ENCODE measurements at places on chromosomes 11 and 22.

GRCh38 chr11:105613183-105613582, 3.3 kb downstream of the GRIA4 start:
- DNase-seq = no peak

DNA sequence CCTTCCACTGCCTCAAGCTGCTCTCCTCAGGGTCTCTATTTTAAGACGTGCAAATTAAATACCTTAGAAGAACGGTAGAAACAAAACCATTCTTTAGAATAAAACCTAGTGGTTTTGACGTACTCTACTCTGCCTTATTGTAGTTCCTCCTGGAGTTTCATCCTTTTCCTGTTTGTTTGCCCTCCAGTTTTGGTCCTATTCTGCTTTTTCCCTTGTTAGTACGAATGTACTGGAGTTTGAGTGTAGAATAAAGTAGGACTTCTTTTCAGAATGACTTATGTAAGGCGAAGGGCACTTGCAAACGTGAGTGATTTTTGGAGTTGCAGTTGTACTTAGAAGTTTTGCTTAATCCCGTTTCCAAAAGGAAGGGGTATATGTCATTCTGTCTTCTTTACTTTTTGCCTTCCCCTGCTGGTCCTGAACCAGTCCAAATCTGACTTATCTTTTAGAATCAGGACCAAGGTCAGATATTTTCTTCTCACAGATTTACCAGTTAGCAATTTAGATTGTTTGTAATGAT, 1.4 kb downstream of the SIK2 start:
- DNase-seq = peak; percentile 38

DNA sequence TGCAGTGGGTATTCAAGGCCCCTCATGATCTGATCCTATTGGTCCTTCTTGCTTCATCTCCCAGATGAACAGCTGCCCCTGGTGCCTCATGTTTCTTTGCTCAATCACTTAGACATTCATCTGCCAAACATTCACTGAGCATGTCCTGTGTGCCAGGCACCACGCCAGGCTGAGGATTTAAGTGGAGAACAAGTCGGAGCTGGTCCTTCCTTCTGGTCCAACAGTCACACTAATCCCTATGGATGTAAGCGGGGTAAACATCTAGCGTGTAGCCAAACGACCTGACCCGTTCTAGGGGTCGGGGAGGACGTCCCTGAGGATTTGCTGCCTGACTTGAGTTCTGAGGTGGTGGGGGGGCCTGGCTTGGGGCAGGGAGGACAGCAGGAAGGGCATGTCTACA, 21.9 kb downstream of the ZMAT5 start:
- no peak for DNase-seq

DNA sequence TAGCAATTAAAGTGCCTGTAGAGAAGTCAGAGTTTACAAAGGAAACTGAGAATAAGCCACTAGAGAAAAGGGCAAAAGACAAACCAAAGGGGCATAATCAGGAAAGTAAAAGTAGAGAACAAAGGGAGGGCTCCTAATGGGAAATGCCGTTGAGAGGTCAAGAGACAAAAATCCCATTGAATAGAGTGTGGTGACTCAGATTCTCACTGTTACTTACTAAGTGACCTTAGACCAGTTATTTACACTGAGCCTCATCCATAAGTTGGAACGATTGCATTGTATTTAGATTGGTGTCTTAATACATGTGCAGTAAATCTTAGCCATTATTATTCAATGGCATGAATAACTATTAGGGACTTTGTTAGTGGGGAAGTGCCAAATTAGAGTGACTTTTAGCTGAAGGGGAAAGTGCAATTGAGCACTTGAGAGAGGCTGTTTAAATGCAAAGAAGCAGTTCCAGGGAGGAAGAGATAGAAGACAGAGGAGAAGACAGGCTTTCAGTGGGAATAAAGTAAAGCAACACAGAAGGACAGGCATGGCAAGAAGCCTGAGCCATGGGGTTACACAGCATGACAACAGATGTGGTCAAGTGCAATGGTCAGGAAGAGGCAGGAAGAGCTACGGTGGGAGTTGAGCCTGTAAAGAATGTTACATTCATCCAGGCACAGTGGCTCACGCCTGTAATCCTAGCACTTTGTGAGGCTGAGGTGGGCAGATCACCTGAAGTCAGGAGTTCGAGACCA, 82.6 kb downstream of the UBASH3B start:
- DNase-seq = no peak

- no peak for DNase-seq
Measured at GRCh38 chr11:11937957-11938356, 70.5 kb downstream of the DKK3 start.

GRCh38 chr11:120859552-120860295, 164.2 kb upstream of the TBCEL start:
- no peak for DNase-seq

DNA sequence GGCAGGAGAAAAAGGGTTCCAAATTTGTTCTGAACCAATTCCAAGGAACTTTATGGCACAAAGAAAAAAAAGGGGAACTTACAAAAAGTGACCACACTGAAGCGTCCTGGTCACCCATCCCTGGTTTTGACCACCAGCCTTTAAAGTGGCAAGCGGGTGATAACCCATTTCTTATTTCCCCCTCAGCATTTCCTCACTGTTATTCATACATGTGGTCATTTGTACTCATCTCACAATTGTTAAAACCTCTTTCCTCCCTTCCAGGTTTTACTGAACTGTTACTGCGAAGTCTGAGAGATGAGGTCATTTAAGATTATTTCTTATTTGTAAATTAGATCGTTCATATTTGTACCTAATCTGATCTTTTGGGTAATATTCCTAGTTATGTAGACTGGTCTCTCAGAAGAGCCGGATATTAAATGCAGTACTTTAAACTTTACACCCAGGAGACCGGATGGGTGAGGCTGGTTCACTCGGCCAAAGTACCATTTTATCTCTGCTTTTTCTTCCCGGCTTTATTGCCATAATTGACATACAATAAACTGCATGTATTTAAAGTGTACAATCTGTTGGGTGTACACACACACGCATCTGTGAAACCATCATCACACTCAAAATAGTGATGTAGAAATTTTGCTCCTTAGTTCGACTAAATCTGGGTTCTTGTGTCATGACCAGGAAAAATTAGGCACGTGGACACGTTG, 47.0 kb downstream of the CDPF1 start:
- DNase-seq = no peak

DNA sequence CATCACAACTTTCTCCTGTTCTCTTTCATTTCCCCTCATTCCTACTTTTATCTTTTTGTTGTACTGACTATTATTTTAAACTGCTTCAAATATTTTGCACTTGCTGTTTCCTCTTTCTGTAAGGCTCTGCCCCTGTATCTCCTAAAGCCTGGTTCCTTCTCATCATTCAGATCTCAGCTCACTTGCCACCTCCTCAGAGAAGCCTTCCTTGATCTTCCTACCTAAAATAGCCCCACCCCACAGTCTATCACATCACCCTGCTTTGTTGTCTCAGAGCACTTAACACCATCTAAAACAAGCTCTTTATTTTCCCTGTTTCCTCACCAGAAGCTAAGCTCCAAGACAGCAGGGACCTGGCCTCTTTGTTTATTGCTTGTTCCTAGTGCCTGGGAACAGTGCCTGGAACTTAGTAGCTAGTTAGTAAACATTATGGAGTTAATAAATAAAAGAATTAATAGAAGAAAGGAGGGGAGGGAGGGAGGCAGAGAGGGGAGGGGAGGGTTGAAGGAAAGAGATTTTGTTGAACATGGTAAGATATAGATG, 2.5 kb upstream of the STK33 start:
- no peak for DNase-seq

GRCh38 chr11:10413268-10413667, 41.8 kb upstream of the AMPD3 start:
- DNase-seq = no peak

DNA sequence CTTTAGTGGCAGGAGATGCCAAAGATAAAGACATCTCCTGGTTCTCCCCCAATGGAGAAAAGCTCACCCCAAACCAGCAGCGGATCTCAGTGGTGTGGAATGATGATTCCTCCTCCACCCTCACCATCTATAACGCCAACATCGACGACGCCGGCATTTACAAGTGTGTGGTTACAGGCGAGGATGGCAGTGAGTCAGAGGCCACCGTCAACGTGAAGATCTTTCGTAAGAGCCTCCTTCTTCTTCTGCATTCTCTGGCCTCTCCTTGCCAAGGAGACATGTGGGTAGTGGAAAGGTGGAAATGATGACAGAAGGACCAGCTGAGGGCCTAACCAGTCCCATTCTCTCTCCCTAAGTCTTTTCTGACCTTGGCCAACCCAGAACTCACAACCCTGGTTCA, 110.1 kb upstream of the TTC12 start:
- no peak for DNase-seq

- no peak for DNase-seq
Measured at GRCh38 chr22:49925525-49926128, 7.2 kb downstream of the CRELD2 start.

DNA sequence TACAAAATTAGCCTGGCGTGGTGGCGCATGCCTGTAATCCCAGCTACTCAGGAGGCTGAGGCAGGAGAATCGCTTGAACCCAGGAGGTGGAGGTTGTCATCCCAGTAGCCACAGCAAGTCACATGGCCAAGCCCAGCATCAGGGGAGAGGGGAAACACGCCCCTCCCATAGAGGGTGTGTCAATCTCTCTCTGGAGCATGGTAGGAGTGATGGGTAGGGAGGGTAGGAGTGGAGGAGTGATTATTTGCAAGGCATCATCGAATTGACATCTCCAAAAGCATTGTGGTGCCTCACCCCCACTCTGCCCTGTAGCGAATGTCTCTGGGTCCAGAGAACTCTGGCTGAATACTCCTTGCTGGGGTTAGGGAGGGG, 6.1 kb upstream of the SSTR3 start:
- no peak for DNase-seq

GRCh38 chr22:19757140-19757984, 3.2 kb upstream of the TBX1 start:
- DNase-seq = no peak

DNA sequence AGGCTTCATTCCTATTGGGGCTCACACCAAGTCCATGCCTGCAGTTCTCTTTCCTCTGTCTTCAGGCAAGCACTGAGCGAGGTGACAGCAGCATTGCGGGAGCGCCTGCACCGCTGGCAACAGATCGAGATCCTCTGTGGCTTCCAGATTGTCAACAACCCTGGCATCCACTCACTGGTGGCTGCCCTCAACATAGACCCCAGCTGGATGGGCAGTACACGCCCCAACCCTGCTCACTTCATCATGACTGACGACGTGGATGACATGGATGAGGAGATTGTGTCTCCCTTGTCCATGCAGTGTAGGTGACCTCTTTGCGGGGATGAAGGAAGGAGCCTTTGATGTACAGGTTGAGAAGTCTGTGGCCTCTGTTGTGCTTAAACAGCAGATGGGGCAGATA, 11.4 kb upstream of the RRM1 start:
- DNase-seq = no peak

DNA sequence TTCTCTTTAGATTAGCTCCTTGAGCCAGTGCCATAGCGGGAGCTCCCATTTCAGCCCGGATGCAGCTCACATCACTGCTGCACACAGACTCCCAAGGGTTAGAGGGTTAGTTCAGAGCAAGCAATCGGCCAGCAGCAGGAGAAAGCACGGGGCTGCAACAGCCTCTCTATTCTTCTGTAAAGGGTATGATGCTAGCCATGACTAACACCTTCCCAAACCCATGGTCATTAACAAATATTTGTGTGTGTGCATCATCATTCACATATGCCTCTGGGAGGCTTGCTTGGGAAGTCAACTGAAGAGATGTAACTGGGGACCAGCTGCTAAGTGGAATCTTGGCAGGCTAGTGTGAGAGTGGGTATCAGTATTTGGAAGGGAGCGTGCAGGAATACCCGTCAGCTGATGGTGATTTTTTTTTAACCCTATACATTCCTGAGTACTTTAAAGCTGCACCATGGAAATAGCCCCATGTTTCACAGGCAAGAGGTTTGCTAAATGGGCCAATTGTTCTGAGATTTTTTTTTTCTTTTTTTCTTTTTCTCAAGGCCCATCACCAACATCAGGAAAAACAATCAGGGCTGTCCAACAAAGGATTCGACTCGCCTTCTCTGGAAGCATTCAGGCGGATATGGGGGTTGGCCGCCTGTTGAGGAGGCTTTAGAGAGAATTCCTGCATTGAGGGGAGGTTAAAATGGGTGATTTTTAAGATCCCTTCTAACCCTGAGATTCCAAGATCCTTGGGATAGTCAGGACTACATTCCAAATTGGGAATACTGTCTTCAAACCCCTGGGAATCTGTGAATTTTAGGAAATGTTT, 33.2 kb upstream of the CCDC89 start:
- peak; percentile 95 for DNase-seq

DNA sequence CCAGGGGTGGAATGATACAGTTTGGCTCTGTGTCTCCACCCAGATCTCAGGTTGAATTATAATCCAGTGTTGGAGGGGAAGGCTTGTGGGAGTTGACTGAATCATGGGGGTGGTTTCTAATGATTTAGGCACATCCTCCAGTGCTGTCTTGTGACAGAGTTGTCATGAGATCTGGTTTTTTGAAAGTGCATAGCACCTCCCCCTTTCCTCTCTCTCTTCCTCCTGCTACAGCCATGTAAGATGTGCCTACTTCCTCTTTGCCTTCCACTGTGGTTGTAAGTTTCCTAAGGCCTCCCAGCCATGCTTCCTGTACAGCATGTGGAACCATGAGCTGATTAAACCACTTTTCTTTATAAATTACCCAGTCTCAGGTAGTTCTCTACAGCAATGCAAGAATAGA, 45.1 kb downstream of the THAP12 start:
- DNase-seq = no peak

- DNase-seq = peak; percentile 15
Measured at GRCh38 chr22:25564320-25564978, at the start of gene GRK3. Gene GRK3, plus strand, starts transcription at chr22:25564675. Its CDS starts 366 bp downstream, at chr22:25565041.

- no peak for DNase-seq
Measured at GRCh38 chr22:44718418-44718817, 16.4 kb downstream of the PRR5 start.

GRCh38 chr11:118928101-118928869, 2.6 kb upstream of the BCL9L start:
- DNase-seq = peak; percentile 96

DNA sequence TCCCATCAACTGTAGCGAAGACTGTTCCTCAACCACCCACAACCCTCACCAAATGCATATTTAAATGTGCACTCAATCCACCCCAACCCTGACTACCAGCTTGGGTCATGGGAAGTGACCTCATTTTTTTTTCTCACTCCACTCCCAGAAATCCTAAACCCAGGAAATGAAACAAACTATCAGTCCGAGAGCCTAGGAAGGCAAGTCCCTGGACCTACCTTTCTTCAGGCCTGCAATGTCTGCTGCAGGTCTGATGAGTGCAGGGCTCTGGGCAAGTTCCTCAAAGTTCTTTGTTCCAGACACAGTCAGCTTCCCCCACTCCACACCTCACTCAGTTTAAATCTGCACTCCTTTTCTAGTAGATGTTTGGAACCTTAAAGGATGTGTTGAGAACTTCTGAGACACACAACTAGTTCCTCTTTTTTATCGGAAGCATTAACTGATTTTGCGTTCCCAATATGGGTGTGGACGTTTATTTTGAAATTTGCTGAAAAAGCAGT, at the start of gene MS4A4E:
TSS of gene MS4A4E (minus strand) at position 398 of the 500 bp plus-strand sequence. CDS start 13,082 bp downstream, outside the sequence.
- no peak for DNase-seq

DNA sequence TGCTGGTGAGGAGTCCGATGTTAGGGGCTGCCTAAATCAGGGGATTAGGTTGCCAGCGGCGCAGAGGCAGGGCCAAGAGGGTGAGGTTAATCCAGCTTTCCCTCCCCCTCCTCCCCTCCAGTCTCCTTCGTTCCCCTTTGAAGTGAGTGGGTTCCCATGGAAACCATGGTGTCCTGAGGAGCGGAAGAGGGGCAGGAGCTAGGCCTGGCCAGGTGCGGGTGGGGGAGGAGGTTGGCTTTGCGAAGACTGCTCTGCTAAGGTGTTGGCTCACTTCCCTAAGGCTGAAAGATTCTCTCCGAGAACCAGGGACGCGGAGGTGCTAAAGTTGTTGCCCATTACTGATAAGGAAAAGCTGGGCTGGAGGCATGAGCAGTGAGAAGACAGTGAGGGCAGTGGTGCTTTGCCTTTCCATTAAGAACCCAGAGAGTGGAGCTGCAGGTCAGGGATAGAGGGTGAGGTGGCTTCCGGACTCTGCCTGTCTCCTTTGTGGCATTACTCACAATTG, 124.6 kb downstream of the FEZ1 start:
- DNase-seq = no peak

All from fibroblast of the aortic adventitia (primary cell).